ENCODE measurements at places on chromosomes 16 and 17.
A peak's percentile ranks its signal among the peaks of the same experiment; 100 is the strongest.

DNA sequence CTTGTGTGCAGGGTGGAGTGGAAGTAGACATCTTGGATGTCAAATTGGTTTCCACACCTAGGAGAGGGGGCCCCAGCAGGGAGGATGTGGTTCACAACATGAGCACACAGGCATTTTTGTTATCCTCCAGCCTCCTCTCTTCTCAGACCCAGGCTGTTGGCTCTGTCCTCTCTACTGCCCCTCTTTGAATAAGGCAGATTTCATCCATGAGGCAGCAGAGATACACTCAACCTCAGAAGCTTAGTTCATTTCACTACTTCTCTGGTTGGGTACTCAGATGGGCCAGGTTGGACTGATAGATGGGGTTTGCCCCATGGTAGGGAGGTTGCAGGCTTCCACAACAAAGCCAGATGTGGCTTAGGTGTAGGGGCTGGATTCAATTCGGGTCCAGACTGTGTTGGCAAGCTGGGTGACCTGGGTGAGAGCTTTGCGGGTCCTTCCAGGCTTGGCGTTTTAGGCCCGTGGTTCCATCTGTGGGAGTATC lies 22.2 kb upstream of the NFATC3 start:
- peak; percentile 70 for DNase-seq

- peak; percentile 63 for DNase-seq
Measured at GRCh38 chr17:43905985-43906852, 1.1 kb downstream of the MPP2 start.

- DNase-seq: no peak
Measured at GRCh38 chr16:89484041-89484501, 6.3 kb downstream of the ANKRD11 start.

DNA sequence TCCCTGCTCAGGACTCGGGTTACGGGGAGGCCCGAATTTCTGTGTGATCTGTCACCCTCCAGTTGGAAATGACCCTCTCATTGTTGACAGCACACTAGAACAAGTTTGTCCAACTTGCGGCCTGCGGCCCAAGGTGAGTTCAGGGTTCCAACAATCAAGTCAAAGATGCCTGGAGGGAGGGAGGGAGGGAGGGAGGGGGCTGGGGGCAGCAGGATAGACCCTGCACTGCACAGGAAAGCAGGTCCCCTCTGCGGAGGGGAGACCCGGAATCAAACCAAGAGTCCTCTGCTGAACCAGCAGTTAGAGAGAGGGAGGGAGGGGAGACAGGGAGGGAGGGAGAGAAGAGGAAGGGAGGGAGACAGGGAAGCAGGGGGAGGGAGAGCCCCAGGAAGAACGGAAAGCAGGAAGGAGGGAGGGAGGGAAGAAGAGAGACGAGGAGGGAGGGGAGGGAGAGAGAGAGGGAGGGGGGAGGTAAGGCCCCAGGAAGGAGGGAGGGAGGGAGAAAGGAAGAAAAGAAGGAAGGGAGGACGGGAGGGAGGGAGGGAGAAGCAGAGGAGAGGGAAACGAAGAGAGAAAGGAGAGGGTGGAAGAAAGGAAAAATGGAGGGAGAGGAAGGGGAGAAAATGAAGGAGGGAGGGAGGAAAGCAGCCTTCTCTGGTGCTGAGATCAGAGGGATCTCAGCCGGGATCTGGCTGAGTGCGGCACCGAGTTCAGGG lies 96.7 kb upstream of the CDH5 start:
- no peak for DNase-seq

DNA sequence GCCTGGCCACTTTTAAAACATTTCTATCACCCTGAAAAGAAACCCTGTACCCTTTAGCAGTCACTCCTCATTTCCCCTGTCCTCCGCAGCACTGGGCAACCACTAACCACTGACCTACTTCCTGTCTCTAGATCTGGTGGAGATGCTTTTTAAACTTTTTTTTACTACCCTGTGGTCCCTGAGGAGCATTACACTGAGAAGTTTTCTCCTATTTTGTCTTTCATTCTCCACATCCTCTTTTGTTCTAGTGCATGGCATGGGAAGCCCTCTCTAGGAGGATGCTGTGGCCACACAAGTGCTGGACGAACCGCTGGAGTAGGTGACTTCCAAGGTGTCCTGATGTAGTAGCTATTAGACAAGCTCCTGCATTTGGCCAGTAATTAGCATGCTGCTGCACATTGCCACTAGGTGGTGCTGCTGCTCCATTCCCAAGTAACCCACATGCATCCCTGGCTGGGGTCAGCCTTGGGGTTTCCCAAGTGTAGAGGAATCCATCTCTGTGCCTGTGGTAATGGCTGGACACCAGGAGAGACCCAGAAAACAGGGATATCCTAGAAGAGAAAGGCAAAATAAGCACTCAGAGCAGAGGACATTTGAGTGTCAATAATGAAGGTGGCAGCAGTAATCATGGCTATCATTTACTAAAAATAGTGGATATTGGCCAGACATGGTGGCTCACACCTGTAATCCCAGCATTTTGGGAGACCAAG lies 143.8 kb upstream of the CRHR1 start:
- DNase-seq: peak; percentile 68

DNA sequence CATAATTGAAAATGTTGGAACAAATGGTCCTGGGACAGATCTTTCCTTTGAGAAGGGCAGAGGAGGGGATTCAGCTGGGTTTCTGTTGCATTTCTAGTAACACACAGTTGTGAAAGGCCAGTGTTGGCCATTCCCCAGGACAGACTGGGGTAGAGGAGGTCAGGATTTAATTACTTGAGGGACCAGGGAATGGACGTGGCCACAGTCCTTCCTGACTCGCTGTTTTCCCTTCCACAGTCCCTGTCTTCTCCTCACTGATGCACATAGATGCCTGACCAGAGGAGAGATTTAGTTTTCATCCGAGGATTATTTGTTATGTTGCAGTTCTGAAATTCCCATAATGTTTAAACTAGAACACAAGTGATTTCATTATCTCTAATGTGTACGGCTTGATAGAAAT lies 25.2 kb upstream of the HEATR6 start:
- DNase-seq: no peak

GRCh38 chr16:10745841-10746240 lies 2.2 kb downstream of the NUBP1 start:
- DNase-seq: no peak

DNA sequence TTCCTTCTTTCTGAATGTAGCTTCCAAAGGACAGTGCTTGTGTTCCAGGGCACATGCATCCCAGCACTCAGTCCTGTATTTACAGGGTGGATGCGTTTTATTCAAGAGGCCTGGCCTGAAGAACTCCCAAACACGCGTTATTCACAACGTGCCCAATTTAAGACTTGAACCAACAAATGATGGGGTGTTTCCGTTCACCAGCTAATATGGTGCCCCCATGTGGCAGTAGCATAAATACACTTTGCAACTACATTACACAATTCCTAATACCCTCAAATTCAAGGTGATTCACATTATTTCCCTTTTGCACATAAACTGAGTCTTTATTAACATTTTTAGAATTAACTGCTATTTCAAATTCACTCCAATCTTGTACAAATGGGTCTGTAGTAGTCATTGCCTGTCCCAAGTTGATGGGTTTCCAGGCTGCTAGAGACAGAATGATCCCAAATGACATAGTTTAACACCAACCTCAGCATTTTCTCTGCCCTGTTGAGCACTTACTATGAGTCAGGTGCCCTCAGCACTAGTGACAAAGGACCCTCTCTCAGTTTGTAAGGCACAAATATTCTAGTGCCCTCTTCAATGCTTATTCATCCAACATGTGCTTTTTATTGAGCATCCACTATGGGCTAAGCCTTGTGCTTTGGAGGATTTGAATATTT lies 26.9 kb downstream of the HSD17B2 start:
- peak; percentile 23 for DNase-seq

DNA sequence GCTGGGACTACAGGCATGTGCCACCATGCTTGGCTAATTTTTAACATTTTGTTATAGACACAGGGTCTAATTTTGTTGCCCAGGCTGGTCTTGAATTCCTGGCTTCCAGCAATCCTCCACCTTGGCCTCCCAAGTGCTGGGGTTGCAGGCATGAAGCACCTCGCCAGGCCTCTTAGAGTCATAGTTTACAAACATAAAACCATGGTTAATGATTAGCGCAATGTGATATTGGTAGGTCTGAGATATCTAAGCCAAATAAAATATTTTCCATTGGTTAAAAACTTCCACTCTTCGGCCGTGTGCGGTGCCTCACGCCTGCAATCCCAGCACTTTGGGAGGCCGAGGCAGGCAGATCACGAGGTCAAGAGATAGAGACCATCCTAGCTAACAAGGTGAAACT lies 16.6 kb downstream of the TXNDC11 start:
- no peak for DNase-seq

- no peak for DNase-seq
Measured at GRCh38 chr16:78619811-78620210, 520.4 kb downstream of the WWOX start.

- DNase-seq: no peak
Measured at GRCh38 chr17:1003972-1004768, 7.2 kb downstream of the TIMM22 start.

DNA sequence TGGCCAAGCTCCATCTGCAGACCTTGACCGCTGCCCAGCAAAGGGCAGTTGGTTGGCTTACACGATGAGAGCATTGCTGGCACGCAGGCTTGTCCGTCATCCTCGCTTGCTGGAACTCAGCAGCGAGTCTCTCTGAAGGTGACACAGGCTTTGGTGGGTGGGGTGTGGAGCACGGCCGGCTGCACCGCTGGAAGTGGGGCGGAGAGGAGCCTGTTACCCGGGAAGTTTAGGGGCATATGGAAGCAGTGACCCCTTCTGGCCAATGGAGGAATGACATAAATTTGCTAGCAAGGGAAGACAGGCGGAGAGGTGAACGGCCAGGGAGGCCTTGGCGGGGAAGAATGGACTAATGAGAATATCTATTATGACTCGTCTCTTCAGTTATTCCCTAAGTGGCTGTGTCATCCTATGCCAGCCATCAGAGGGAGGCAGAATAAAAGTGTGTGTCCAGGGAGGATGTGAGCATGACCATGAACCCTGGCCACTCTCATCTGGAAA lies 65.9 kb upstream of the SDK2 start:
- peak; percentile 45 for DNase-seq

GRCh38 chr16:2968368-2968737 lies 795 bp upstream of the PAQR4 start:
- DNase-seq: peak; percentile 27

DNA sequence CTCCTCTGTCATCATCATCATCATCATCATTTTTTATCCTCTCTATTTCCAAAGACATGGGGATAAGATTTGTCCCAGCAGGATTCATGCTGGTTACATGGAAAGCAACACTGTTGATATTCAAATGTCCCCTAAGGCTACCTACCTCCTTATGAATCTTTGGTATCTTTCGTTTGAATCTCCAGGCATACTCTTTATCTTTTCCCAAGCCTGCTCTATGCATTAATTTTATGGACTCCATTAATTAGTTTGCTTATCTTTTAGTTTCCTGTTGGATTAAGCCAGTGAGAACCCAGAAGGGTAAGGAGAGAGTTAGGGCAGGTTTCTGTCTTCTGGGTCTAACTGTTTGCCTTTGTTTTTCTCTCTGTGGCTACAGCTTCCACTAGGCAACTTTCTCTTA lies 129.6 kb upstream of the GOT2 start:
- DNase-seq: no peak

- no peak for DNase-seq
Measured at GRCh38 chr16:83992624-83993023, 24.6 kb downstream of the NECAB2 start.

GRCh38 chr16:57624806-57625500 lies 3.5 kb upstream of the ADGRG1 start:
- DNase-seq: no peak

DNA sequence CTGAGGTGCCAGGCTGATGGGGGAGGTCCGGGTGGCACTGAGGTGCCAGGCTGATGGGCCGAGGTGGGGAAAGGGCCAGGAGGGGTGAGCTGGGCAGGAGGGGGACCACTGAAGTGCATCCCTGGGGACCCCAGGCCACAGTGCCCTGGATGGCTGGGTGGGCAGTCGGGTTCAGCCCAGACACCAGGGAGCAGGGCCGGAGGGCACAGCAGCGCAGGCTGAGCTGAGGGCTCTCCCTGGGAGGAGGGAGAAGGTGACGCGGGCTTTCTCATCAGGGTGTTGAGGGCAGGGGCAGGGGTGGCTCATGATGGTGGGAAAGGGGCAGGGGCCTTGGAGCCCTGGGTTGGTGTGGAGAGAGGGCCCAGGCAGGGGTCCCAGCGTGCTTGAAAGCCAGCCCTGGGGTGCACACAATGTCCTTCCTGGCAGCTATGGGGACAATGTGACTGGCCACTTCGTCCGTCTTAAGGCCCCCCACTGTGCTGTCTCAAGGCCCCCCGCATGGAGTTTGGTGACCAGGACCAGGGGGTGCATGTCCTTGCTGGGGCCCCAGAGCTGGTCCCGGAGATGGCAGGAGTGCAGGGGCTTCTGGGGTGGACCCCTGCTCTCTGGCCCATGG lies 16.0 kb downstream of the CD7 start:
- peak; percentile 32 for DNase-seq

- DNase-seq: no peak
Measured at GRCh38 chr17:60905709-60906108, 228.1 kb downstream of the BCAS3 start.

DNA sequence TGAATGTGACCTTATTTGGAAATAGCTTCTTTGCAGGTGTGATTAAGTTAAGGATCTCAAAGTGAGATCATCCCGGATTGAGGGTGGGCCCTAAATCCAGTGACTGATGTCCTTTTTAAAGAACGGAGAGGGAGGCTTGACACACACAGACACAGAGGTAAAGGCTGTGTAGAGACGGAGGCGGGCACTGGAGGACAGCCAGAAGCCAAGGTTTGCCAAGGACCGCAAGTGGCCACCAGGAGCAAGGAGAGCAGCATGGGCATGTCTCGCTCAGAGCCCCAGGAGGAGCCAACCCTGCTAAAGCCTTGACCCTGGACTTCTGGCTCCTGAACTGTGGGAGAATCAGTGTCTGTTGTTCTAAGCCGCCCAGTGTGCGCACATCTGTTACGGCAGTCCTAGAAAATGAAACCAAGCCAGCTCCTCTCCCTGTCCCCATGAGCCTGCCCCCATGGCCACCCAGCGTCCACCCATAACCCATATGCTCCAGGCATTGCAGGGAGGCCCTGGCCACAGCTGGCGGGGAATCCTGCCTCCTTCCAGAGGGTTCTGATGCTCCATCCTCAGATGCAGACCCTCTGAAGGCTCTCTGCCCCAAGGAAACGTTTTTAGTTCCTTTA lies 15.2 kb downstream of the CNGB1 start:
- no peak for DNase-seq

DNA sequence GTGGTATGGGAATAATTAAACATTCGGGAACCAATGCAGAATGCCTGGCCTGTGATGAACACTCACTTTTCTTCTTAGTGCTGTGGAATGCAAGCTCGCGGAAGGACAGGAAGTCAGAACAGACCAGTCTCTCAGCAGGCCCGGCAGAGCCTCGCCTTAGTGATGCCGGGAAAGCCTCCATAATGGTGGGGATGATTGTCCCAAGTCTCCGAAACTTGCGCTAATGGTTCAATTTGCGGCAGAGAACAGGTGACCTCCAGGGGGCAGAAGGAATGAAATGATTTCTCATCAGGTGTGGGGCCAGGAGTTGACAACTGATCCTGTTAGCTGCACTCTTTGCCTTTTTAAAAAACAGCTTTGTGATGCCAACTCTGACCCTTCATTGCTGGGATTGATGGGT lies 170.6 kb downstream of the GSG1L start:
- DNase-seq: no peak

GRCh38 chr17:41296846-41297245 lies 5.8 kb downstream of the KRTAP29-1 start:
- DNase-seq: no peak

- no peak for DNase-seq
Measured at GRCh38 chr17:6090253-6090652, 20.1 kb downstream of the WSCD1 start.

Measured in natural killer cell (primary cell).